Endodermal cell (in vitro differentiated cells): ENCODE measurements at places on chromosomes 2 and 18. TPM values are rescaled to one million over a fixed set of nuclear protein-coding genes. Genes with fewer than 3 reads are reported as not detected.

DNA sequence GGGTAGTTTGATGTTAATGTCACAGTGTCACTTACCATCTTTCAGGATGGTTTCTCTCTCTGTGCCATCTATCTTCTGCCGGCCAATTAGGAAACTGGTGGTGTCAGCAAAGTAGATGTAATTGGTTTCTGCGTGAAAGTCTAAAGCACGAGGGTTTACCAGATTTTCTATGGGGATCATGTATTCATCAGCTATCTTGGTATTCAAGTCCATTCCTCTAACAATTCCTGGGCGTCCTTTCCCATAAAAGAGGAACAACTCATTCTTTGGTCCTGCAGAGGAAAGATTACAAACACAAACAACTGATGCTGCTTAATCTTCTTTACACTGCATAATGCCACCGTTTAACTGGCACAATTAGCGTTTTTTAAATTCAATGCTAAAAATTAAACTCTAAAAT lies 1081.9 kb downstream of the LRP1B start:
- H3K27ac ChIP-seq, result no peak overlapping the region
- no peaks in the 10 kb centered on the region for H3K36me3 ChIP-seq
- H3K4me1 ChIP-seq, result no peaks in the 10 kb centered on the region
- no peaks in the 10 kb centered on the region for H3K27me3 ChIP-seq
- no peak for DNase-seq
- H3K4me3 ChIP-seq, result no peak overlapping the region

DNA sequence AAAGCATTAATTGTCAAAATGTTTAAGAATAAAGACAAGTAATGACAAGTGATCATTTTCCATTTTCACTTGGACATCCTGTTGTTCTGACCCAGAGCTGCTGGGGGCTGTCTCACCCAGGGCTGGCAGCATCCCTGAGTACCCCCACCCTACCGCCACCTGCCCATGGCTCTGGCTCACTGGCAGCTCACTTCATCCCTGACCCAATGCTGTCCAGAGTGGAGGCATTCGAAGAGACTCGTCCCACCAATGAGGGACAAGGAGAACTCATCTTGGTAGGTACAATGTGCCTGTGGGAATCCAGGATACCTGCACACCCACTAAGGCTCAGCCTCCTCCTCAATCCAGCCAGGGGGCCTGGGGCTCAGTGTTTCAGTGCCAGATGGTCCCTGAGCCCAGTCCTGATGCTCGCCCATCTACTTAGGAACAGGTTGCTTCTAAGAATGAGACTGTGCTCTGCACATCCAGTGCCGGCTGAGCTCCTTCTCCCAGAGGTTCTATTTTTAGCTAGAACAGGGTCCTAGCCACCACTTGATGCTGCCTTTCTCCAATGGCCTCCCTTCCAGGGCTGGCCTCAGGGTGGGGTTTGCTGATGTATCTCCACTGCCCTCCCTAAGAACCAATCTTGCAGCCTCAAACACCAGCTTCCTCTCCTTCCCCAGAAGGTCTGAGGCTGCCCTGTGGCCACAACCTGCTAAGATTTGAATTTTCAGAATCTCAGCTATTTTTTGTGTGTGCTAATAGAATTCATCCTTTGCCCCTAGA lies 53.7 kb downstream of the ADD2 start:
- no peak overlapping the region for H3K27ac ChIP-seq
- peak; percentile 38 for DNase-seq

DNA sequence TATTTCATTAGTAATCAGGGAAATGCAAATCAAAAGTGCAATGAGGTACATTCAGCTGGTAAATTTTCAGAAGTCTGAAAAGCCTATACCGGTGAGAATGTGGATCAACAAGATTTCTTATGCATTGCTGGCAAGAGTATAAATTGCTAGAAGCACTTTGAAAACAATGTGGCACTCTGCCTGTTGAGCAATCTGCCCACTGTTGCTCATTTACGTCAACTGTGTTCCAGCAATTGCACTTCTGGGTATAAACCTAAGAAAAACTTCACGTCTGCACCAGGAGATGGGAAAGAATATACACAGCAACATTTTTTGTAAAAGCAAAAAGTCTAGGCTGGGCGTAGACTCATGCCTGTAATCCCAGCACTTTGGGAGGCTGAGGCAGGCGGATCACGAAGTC lies 40.8 kb downstream of the MTERF4 start:
- no peak for DNase-seq
- no peaks in the 10 kb centered on the region for H3K27me3 ChIP-seq
- no peak overlapping the region for H3K27ac ChIP-seq
- no peak overlapping the region for H3K4me3 ChIP-seq

DNA sequence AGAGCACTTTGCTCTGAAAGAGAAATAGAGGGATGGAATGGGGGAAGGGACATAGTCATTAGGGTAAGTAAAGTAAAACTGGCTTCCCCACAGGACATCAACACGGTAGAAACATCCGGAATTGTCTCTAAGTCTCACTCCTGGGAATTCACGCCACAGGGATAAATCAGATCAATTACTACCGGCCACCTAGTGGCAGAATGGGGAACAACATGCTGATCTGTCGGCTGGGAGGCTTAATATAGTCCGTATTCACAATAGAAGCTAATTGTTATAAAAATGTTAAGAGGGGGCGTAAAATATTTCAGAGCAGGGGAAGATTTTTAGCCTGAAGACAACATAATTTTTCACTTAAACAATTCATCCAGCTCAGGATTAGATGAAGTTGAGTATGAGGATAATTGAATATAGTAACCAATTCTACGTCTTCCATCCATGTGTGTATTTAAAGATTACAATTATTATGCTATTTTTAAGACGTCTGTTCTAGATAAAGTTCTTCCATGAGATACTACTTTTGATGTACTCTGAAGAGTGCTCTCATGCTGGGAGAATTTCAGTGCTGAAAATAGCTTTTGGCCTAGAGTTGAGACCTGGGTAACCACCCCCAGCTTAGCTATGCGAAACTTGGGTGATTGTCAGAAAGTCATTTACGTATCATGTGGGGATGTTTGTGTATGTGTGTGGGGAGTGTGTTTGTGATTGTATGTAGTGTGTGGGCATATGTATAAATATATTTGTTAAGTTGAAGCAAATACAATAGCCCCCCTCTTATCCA lies 65.7 kb downstream of the LRRTM1 start:
- no peaks in the 10 kb centered on the region for H3K27me3 ChIP-seq
- H3K27ac ChIP-seq, result no peak overlapping the region
- H3K36me3 ChIP-seq, result no peaks in the 10 kb centered on the region

DNA sequence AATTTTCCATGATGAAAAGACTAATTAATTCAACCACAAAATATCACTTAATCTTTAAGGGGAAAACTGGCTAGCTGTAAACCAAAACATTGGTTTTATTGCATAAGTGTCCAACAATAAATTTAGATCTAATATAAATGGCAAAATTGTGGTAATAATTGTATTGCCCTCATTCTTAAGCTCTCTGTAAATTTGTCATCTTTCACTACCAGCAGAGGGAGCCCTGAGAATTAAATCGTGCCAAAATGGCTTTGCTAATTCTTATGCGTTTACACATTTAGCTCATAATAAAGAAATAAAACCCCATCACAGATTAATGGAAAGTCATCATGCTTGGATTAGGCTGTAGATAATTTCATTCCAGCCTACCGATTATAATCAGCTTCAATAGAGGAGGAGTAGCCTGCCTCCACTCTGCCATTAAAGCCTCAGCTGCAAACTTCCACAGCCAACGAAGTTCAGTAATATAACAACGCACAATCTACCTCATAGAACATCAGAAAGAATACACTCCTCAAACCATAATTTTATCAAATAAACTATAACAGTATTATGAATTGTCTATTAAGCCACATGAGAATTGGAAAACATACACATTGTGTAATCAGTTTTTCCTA lies 70.0 kb upstream of the ATP5MC3 start:
- no peaks in the 10 kb centered on the region for H3K27me3 ChIP-seq
- no peaks in the 10 kb centered on the region for H3K36me3 ChIP-seq
- H3K4me3 ChIP-seq, result no peak overlapping the region
- H3K4me1 ChIP-seq, result no peaks in the 10 kb centered on the region
- H3K27ac ChIP-seq, result no peak overlapping the region

DNA sequence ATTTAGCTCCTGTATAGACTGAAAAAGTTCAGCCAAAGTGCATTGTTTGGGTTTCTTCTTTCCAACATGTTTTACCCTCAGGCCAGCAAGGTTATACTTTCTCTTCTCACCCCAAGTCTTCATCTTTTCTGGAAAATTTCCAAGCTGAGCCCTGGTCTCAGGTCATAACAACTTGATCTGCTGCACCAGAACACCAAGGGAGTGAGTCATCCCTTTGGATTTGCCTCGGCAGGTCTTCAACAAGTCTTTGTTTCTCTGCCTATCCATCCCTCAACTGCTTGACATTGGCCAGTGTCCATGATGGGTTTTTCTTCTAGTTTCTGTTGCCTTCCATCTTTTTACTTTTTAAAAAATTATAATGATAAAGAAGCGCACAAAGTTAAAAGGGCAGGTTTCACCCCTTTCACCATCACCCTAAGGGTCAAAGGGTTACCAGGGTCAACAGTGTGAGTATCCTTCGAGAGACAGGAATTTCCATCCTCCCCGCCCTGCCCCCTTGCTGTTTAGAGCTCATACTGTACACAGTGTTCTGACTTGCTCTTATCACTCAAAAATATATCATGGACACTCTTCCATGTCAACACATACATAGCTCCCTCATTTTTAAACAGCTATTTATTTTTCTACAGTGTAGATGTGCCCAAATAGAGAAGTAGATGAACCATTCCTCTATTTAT lies 5.7 kb upstream of the SPATS2L start:
- H3K27me3 ChIP-seq, result no peaks in the 10 kb centered on the region
- H3K4me1 ChIP-seq, result peaks cover 6% of the 10 kb centered on the region
- DNase-seq, result no peak
- H3K27ac ChIP-seq, result no peak overlapping the region
- no peaks in the 10 kb centered on the region for H3K36me3 ChIP-seq

GRCh38 chr2:28650266-28650584 lies 101.4 kb upstream of the PPP1CB start:
- no peaks in the 10 kb centered on the region for H3K27me3 ChIP-seq
- no peak overlapping the region for H3K27ac ChIP-seq

GRCh38 chr2:16383411-16383810 lies 282.2 kb downstream of the CYRIA start:
- no peaks in the 10 kb centered on the region for H3K27me3 ChIP-seq

DNA sequence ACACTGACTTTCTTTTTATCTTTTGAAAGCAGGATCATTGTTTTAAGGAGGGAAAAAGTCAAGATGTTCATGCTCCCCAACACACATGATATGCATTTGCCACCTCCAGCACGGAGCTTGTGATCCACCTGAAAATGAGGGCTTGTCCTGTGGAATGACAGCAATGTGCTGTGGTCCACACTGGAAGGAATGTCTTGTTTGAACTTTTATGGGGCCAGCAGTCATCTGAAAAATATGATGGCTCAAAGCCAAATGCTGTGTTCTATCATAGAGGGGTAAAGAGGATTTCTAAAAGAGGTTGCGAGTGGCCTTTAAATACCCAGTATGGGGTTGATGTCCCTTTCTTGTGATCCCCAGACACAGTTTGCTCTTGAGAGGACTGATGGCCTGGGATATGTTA lies 226.5 kb upstream of the SPRED2 start:
- no peaks in the 10 kb centered on the region for H3K4me1 ChIP-seq
- H3K36me3 ChIP-seq, result no peaks in the 10 kb centered on the region
- H3K27me3 ChIP-seq, result peaks cover 13% of the 10 kb centered on the region
- no peak for DNase-seq

- H3K4me3 ChIP-seq, result no peak overlapping the region
- no peak overlapping the region for H3K27ac ChIP-seq
These were observed 35.0 kb downstream of the ADAM23 start for GRCh38 chr2:206478340-206478739.

- DNase-seq, result no peak
- H3K4me3 ChIP-seq, result no peak overlapping the region
- H3K27me3 ChIP-seq, result no peaks in the 10 kb centered on the region
- H3K36me3 ChIP-seq, result no peaks in the 10 kb centered on the region
- H3K27ac ChIP-seq, result no peak overlapping the region
These were observed 15.7 kb upstream of the COX7A2L start for GRCh38 chr2:42376758-42377157.

GRCh38 chr2:48728295-48728694 lies 27.2 kb downstream of the LHCGR start:
- H3K27ac ChIP-seq, result peak overlapping the region; percentile 36
- no peak overlapping the region for H3K4me3 ChIP-seq
- H3K27me3 ChIP-seq, result no peaks in the 10 kb centered on the region
- H3K36me3 ChIP-seq, result no peaks in the 10 kb centered on the region
- no peak for DNase-seq
- no peaks in the 10 kb centered on the region for H3K4me1 ChIP-seq

DNA sequence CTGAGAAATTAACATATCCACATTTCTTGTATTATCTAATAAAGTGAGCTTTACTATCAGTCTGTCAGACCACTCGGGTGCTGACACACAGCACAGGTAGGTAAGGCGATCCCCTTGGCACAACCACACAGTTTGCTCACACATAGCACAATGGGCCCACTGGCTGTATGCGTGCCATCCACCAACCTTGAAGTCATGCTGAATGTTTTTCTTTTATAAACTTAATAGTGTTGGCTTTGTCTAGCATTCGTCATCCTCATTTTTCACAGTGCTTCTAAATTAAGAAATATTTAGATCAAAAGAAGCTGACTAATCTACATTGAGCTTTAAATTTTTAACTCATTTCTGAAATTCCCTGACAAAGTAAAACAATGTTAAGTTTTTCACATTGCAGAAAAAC lies 50.0 kb upstream of the PAPOLG start:
- no peaks in the 10 kb centered on the region for H3K4me1 ChIP-seq
- H3K4me3 ChIP-seq, result no peak overlapping the region
- no peaks in the 10 kb centered on the region for H3K36me3 ChIP-seq
- H3K27me3 ChIP-seq, result peaks cover 6% of the 10 kb centered on the region
- DNase-seq, result no peak
- no peak overlapping the region for H3K27ac ChIP-seq

- no peaks in the 10 kb centered on the region for H3K4me1 ChIP-seq
- no peaks in the 10 kb centered on the region for H3K36me3 ChIP-seq
- no peak overlapping the region for H3K4me3 ChIP-seq
- no peak for DNase-seq
- H3K27ac ChIP-seq, result no peak overlapping the region
- peaks cover 45% of the 10 kb centered on the region for H3K27me3 ChIP-seq
These were observed 23.9 kb downstream of the DOK1 start for GRCh38 chr2:74578408-74578807.

DNA sequence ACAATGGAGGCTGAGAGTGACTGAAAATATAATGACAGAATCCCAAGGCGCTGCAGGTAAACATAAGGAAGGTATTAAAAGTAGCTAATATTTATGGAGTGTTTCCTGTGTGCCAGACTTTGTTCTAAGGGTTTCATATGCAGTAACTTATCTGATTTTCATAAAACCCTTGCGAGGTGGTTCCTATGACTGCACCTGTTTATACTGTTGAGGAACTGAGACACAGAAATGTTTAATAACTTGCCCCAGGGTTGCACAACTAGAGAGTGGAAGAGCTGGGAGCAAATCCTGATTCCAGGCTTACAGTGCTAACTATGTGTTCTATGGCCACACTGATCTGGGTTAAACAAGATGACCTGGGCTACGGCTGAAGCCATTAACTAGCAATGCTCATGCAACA lies 2.4 kb downstream of the SP110 start:
- no peak overlapping the region for H3K27ac ChIP-seq
- H3K4me1 ChIP-seq, result no peaks in the 10 kb centered on the region
- no peak overlapping the region for H3K4me3 ChIP-seq
- H3K27me3 ChIP-seq, result no peaks in the 10 kb centered on the region

The SERPINB3 gene
- total RNA-seq, result 0.25 TPM in 1 of 2 replicates, not detected in the other

The CDH2 gene
- 486 to 682 TPM (median 511 TPM) in 3 replicates for total RNA-seq

The UGT1A7 gene
- not detected in 3 replicates for total RNA-seq

The HOXD8 gene
- not detected in 2 replicates for total RNA-seq

The LIMS4 gene
- 0.48 and 0.61 TPM in 2 replicates for total RNA-seq

The TTLL4 gene
- 88.4 and 99.0 TPM in 2 replicates for total RNA-seq

The TYMS gene
- total RNA-seq, result 80.2 and 81.9 TPM in 2 replicates

The NEU2 gene
- total RNA-seq, result not detected in 3 replicates
